ENCODE measurements at places on chromosomes 6 and 20. TPM values are rescaled to one million over a fixed set of nuclear protein-coding genes. Genes with fewer than 3 reads are reported as not detected.

The SLC12A5 gene
- total RNA-seq, result 3.2 TPM

The SMLR1 gene
- total RNA-seq, result not detected

The ACSS2 gene
- 131 TPM for total RNA-seq

The ZKSCAN4 gene
- total RNA-seq, result 4.2 TPM

The DLL1 gene
- total RNA-seq, result 18.8 TPM

The HLA-G gene
- total RNA-seq, result 2.5 TPM

The KHDRBS2 gene
- total RNA-seq, result not detected

The C6orf163 gene
- total RNA-seq, result 0.92 TPM

The PRRT1 gene
- 0.37 TPM for total RNA-seq

The MOG gene
- total RNA-seq, result not detected

The CFAP206 gene
- total RNA-seq, result 0.17 TPM

The MYB gene
- 0.42 TPM for total RNA-seq

The SYNE1 gene
- 11.2 TPM for total RNA-seq

The FAM184A gene
- 0.17 TPM for total RNA-seq

The MCHR2 gene
- total RNA-seq, result not detected

The LY86 gene
- total RNA-seq, result not detected

The GMEB2 gene
- total RNA-seq, result 10.3 TPM

The SLA2 gene
- total RNA-seq, result not detected

The EPB41L2 gene
- 38.7 TPM for total RNA-seq

The RCAN2 gene
- not detected for total RNA-seq

The BPI gene
- total RNA-seq, result not detected

The CRIP3 gene
- not detected for total RNA-seq

The IP6K3 gene
- total RNA-seq, result not detected

The BTNL2 gene
- total RNA-seq, result not detected

The PFDN4 gene
- total RNA-seq, result 53.2 TPM

The KCNB1 gene
- not detected for total RNA-seq

The KCNK5 gene
- 0.04 TPM for total RNA-seq

The ABT1 gene
- 22.2 TPM for total RNA-seq

The PEX7 gene
- total RNA-seq, result 7.5 TPM

The PPIL6 gene
- total RNA-seq, result 0.71 TPM

The USP49 gene
- total RNA-seq, result 1.3 TPM

The FAXC gene
- total RNA-seq, result 14.2 TPM

The HTR1B gene
- 1.6 TPM for total RNA-seq

The SLC17A1 gene
- not detected for total RNA-seq

The RAET1E gene
- total RNA-seq, result 1.5 TPM

The GPLD1 gene
- 0.03 TPM for total RNA-seq

The CLIC1 gene
- total RNA-seq, result 940 TPM

The MEI4 gene
- not detected for total RNA-seq

The ATP6V1G2 gene
- total RNA-seq, result 0.56 TPM

The MCCD1 gene
- total RNA-seq, result not detected

The SMOC2 gene
- 0.32 TPM for total RNA-seq

The C20orf141 gene
- total RNA-seq, result not detected

The TFAP2D gene
- not detected for total RNA-seq

The CST7 gene
- total RNA-seq, result not detected

The SSTR4 gene
- total RNA-seq, result not detected

The RAET1G gene
- 1.0 TPM for total RNA-seq

The IL17F gene
- total RNA-seq, result not detected

The CCDC170 gene
- 0.41 TPM for total RNA-seq

The NOP56 gene
- 300 TPM for total RNA-seq

The SLC4A11 gene
- 11.3 TPM for total RNA-seq

The ANGPT4 gene
- total RNA-seq, result not detected

The FOXQ1 gene
- 2.8 TPM for total RNA-seq

The AAR2 gene
- total RNA-seq, result 20.1 TPM

The CPNE5 gene
- total RNA-seq, result not detected

The PGC gene
- not detected for total RNA-seq

The SLC44A4 gene
- 0.25 TPM for total RNA-seq
